GF-D8 (cell line): ENCODE measurements at places on chromosomes 3 and 15.

DNA sequence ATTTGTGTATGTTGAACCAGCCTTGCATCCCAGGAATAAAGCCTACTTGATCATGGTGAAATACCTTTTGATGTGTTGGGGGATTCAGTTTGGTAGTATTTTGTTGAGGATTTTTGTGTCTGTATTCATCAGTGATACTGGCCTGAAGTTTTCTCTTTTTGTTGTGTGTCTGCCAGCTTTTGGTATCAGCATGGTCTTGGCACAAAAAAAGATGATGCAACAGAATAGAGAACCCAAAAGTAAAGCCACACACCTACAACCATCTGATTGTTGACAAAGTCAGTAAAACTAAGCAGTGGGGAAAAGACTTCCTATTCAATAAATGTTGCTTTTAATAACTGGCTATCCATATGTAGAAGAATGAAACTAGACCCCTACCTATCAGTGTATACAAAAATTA is 77.6 kb downstream of the TCF12 start:
- no peak for DNase-seq

GRCh38 chr3:69690-70089 is 126.9 kb upstream of the CHL1 start:
- DNase-seq: no peak

DNA sequence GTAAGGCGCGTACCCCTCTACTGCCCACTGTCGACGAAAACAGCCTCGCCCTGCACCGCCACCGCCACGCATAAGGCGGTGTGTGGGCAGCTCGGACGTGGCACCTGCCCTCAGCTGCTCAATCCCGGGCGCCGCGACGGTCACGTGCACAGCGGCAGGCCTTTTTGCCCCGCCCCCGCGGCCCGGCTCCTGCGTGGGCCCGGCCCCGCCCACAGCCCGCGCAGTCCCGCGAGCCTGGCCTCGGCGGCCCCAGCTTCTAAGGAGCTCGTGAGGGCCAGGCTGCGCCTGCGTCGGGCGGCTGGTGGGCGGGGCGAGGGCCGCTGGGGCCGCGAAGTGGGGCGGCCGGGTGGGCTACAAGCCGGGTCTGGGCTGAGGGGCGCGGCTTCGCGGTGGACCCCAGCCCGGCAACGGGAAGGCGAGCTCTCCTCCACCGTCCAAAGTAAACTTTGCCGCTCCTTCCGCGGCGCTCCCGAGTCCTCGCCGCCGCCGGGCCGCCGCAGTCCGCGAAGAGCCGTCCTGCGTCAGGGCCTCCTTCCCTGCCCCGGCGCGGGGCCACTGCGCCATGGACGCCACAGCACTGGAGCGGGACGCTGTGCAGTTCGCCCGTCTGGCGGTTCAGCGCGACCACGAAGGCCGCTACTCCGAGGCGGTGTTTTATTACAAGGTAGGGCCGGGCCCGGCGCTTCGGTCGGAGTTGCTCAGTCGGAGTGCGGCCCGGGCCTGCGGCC is at the start of gene CAPN7:
CAPN7 (plus strand) TSS at position 313 of the 728 bp plus-strand sequence; CDS start at position 563, 250 bp downstream.
- no peak for DNase-seq

DNA sequence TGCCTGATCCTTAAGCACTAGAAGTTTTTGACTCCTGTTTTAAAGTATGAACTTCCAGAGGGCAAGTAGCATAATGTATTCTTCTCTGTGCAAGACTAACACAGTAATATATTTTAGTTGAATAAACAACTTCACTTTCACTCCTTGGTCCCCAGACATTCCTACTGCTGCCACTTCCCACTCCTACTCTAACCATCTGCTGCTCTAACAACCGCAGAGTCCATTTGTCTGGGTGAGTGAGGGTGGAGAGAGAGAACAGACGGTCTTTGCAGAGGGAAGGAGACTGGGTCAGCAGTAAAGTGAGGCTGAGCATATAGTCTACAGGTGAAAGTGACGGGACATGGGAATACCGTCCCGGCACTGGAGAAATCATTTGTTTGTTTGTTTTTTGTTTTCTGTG is 301.0 kb upstream of the SLCO3A1 start:
- DNase-seq: no peak

- DNase-seq: no peak
These were observed 181.1 kb downstream of the ITPR1 start for GRCh38 chr3:4674216-4674615.

GRCh38 chr15:35616498-35617271 is 70.7 kb upstream of the DPH6 start:
- DNase-seq: no peak

GRCh38 chr3:170211668-170212067 is 10.6 kb upstream of the PRKCI start:
- DNase-seq: no peak

GRCh38 chr15:39407116-39407515 is 173.8 kb upstream of the THBS1 start:
- no peak for DNase-seq

DNA sequence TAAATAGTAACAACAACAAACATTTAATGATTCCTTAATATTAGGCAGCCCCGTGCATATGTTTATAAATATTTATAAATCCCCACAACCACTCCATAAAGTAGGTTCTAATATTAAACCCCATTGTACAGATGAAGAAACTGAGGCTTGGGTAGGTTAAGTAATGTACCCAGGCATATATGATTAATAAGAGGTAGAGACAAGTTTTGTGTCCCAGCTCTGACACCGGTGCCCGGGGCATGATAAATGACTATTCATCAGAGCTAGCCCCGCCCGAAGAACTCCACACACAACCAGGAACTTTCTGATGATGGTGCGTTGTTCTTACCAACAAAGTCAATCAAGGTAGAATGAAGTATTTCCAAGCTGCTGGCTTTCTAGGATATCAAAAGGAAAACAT is 19.4 kb downstream of the CDCP1 start:
- no peak for DNase-seq

DNA sequence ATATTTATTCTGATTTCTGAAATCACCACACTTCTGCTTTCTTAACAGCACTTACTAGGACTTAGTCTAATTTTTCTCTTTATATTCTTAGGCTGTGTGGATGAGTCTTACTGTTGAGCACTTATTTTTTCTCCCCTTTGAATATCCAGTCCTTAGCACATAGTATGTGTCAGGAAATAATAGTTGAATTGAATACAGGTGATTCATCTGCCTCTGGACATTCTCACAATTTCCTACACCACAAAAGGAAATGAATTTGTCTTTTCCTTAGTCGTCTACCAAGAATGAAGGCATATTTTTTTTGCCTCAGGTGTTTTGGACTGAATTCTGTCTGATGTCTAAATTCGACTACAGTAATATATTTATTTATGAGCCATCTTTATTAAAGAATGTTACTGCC is 204.2 kb downstream of the GHSR start:
- no peak for DNase-seq

DNA sequence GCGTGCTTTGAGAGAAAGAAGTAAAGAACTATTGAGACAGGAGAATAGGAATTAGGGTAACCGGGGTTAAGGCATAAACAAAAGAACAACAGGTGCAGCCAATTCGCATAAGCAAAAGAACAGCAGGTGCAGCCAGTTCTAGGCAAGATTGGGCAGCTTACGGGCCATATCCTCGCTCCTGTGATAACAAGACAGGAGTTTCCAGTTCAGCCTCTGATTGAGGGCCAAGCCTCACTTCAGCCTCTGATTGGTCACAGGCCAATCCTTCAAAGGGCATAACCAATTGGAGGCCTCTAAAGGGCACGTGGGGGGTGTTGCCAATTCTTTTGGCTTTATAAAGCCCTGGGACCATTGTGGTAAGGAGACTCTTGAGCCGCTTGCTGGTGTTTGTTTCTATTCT is 143.5 kb downstream of the GADL1 start:
- DNase-seq: no peak

- no peak for DNase-seq
These were observed 1313.3 kb downstream of the ROBO2 start for GRCh38 chr3:78353231-78353630.

DNA sequence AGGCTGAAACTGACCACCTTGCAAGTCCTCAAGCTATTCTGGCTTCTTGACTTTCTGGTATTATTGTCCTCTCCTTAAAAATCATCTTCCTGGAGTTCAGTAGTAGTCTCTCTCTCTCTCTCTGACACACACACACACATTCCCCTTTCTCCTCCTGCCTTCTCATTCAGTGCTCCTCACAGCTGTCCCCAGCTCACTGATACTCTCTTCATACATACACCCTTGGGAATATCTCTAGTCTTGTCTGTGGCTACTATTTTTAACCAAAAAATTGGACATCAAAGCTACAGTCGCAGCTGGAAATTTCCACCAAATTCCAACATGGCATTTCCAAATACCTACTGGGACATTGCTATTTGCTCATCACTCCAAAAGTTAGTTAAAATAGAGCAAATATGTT is 178.9 kb downstream of the ECT2 start:
- DNase-seq: no peak

- DNase-seq: no peak
These were observed 2.8 kb downstream of the TRNT1 start for GRCh38 chr3:3129579-3129978.

DNA sequence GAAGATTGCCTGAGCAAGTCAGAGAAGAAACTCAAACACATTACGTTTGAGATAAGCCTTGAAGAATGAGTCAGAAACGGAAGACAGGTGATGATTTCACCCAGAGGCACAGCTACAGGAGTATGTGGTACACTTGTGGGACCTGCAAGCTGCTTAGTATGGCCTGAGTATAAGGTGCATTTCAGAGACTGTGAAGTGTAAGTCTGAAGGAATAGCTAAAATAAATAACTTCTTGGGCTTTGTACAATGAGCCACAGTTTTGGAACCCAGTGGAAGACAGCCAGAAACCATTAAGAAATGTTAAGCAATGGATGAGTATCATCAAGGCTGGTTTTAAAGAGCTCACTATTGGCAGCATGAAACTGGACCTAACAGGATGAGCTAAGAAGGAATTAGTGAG is 826.2 kb downstream of the ROBO1 start:
- no peak for DNase-seq

GRCh38 chr15:35958975-35959374 is 413.0 kb upstream of the DPH6 start:
- DNase-seq: no peak

- no peak for DNase-seq
These were observed 420.1 kb downstream of the EDEM1 start for GRCh38 chr3:5607581-5607980.

- no peak for DNase-seq
These were observed at the start of gene CHRM5 for GRCh38 chr15:33968224-33968623. CHRM5 (plus strand) TSS chr15:33968497; CDS start chr15:34062718, 94,221 bp downstream.

GRCh38 chr3:170907637-170908234 is 701 bp downstream of the EIF5A2 start:
- DNase-seq: no peak

GRCh38 chr15:56032373-56032772 is 39.0 kb upstream of the NEDD4 start:
- no peak for DNase-seq

DNA sequence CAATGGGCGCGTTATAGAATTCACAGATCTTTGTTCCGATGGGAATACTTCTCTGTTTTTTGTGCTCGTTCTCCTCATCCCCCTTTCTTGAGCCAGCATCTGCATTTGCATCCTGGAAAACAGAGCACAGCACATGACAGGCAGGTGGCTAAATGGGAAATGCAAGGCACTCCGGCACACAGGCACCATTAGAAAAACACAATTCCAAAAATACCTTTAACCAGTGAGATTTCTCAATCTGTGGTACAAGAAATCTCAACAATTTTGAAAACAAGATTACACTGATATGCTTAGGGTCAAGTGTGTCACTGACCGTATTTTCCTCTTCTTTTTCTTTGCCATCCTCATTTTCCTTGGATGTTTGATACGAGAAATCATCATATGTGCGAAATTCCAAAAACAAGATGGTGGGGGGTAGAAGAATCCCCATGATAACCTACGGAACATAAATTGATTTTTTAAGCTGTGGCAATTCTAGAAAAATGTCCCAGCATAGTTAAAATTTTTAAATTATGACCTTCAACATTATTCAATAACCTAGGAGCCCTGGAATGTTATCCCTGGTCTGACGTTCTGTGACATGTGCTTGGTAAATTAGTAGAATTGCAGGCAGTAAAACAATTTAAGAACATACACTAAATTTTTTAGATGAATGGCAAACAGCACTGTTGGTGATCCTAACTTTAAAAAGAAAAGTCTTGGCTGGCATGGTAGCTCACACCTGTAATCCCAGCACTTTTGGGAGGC is 46.5 kb upstream of the MTMR10 start:
- no peak for DNase-seq

DNA sequence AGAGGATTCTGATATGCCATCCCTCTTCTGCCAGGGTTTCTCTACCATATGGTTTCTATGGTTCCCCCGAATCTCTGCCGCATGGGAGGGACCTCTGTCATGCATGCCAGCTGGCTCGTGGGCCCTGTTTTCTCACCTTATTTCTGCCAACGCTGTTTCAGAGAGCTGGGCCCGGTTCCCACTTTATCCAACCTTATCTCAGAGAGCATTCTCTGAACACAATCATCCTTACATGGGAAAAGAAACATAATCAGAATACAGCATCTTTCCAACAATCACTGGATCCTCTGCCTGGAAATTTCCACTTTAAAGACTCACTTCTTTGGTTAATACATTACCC is 234.5 kb upstream of the ZBTB20 start:
- DNase-seq: no peak

GRCh38 chr3:52153389-52154096 is 680 bp downstream of the POC1A start:
- DNase-seq: no peak

DNA sequence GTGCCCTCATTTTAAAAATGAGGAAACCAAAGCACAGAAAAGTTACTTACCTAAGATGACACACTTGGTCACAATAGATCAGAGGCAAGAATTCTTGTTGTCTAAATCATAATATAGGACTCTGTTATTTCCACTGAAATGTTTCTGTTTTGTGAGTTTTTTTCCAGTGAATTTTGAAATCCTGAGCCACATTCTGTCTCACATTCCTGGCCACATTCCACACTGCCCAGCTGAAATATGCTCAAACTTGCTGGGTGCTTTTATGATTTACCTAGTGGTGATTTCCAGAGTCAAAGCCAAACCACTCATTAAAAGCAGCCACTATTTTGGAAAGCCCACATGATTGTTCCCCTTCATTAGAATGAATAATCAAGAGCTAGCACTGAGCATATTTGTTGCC is 82.3 kb upstream of the NPHP3 start:
- no peak for DNase-seq

DNA sequence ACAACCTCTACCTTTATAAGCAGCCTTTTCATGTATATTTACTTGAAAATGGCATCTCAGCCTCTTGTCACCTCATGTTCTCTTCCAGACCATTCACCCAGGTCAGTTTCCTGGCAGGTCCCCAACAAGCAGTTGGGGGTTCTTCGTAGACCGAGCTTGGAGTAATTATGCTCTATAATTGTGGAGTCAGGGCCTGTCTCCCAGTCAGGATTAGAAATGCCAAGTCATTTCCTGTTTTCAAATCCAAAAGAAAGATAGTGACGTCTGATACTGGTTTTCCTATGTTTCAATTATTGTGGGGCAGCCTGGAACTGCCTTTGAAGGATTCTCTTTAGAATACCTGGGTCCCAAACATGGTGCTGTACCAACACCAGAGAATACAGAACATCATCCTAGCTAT is 430.6 kb downstream of the MECOM start:
- no peak for DNase-seq
